ENCODE measurements at places on chromosomes 5 and 9.

GRCh38 chr5:99314721-99315120, 385.9 kb upstream of the CHD1 start:
- no peak for DNase-seq

- DNase-seq, result no peak
Measured at GRCh38 chr9:98323831-98324135, 68.3 kb upstream of the TBC1D2 start.

- no peak for DNase-seq
Measured at GRCh38 chr5:131671994-131672655, 37.1 kb upstream of the RAPGEF6 start.

DNA sequence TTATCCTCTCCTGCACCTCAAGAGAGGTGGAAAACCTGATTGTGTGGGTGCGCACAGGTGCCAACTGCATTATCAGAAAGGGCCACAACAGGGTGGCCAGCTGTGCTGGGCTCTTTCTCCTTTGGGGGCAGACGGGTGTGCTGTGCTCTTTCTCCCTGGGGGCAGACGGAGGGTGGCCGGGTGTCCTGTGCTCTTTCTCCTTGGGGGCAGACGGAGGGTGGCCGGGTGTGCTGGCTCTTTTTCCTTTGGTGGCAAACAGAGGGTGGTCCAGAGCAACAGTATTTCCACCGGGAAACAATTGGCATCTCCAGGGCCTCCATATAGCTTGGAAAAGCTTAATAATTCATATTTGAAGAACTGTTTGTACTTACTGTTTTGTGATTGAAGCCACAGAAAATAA, 6.8 kb downstream of the LMX1B start:
- DNase-seq, result no peak

DNA sequence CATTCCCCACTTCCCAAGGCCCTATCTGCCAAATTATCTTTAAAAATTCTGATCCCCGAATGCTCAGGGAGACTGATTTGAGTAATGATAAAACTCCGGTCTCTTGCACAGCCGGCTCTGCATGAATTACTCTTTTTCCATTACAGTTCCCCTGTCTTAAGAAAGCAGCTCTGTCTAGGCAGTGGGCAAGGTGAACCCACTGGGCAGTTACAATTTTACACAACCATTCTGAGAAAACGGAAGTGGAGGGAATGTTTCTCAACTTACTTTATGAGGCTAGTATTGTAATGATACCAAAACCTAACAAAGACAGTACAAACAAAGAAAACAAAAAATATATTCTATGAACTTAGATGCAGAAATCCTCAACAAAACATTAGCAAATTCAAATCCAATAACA, 100.0 kb downstream of the MCTP1 start:
- no peak for DNase-seq

DNA sequence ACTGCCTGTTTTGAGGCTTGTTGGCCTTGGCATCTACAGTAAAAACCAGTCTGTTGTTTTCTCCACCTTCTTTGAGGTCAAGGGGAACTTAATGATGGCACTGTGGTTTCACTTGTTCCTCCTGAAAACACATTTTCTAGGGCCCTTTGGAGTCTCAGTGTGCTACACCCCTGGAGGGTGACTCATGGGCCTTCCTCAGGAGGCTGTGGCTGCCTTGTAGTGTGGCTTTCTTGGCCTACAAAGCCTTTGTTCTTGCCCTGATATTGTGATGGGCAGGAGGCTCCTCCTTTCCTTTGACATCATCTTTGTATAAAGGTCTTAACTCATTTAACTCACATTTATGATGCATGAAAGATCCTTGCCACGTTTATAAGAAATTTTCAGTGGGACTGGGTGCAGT, 56.3 kb upstream of the GPBP1 start:
- no peak for DNase-seq

GRCh38 chr9:95088421-95089161, 228.9 kb downstream of the FANCC start:
- DNase-seq, result no peak

DNA sequence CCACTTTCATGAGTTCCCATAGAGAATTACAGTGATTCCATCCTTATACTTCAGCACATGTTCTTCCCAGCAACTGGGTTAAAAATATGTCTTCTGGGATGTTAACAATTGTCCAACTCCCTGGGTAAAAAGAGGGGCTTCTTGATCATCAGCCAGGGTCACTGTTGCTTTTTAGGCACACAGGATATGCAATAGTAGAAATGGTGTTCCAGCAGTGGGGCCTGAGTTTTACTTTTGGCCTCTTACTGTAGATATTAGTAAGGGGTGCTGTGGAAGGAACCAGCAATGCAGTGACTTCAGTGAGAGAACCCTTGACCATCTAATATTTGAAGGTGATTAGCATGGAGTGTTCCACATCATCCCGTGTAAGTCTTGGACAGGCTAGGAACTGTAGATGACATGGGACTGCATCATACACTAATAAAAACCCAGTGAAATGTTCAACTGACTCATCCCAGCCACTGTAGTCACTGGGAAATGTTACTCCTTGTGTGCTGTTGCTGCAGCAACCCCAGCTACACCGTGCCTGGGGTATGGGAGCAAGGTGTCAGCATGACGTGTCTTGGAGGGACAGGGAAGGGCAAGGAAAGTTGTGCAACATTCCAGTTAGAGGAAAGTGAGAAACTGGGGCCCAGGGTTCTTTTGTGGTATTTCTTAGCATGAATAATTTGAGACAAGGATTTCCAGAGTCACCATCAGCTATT, 610.9 kb downstream of the RAB3C start:
- no peak for DNase-seq

DNA sequence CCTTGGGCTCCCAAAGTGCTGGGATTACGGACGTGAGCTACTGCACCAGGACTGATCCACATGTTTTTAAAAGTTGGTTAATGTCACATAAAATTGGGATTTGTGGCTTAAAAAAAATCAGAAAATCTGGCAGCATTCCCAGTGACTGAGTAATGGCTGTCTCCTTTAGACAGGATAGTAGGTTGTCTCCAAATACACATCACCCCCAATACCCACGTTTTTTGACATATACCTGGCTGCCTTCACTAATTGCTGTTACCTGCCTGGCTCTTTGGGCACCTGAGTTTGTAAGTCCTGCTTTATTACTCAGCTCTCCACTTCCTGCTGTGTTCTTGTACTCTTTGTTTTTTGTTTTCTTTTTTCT, 84.8 kb downstream of the KDM4C start:
- no peak for DNase-seq

DNA sequence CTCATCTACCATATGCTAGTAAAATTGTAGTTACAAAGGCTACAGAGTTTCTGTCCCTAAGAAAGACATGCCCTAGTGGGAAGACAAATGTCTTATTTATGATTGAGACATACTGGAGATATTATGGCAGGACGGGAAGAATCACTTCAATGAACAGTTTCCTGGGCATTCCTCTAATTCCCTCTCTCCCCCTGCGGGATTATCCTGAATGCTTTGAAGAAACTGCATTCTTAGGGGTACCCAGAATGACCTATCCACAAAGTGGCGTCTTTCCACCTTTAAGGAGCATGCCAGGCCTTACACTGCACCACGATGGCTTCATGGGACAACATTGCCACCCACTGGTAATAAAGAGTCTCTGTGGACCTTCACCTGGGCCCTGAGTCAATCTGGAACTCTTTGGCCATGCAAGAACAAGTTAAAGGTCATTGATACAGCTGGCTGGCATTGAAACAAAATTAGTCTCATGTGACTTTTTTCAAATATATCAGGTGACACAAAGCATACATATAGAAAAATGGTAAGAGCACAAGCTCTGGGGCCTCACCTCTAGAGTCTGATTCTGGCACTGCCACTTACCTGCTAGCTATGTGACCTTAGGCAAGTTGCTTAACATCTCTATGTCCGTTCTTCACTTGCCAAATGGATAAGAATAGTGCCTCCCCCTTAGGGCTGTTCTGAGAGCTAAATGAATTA, 32.0 kb downstream of the ANKRD55 start:
- peak; percentile 92 for DNase-seq

- DNase-seq, result no peak
Measured at GRCh38 chr5:15529821-15530220, 29.8 kb downstream of the FBXL7 start.
